ENCODE measurements at places on chromosomes 1 and 21.
A peak's percentile ranks its signal among the peaks of the same experiment; 100 is the strongest.

GRCh38 chr1:89271341-89272015 is 1.2 kb downstream of the GBP5 start:
- DNase-seq, result no peak

DNA sequence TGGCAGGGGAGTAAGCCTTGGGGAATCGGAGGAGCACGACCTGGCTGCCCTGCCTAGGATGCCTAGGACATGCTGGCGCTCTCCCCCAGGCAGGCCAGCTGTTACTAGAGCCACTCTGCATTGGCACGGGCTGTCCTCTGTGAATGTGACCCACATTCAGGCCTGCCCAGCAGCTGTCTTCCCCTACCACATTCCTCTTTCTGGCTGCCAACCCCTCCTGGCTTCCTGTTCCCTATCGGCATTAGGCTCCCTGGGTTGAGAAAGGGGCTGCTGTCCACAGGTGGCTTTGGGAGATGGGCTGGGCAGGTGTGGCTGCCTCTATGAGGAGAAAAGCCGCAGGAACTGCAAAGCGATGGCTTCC is 2.3 kb upstream of the NFASC start:
- no peak for DNase-seq

GRCh38 chr1:7640920-7641585 is 130.0 kb upstream of the VAMP3 start:
- DNase-seq, result no peak

- DNase-seq, result no peak
Measured at GRCh38 chr1:210250665-210250997, 18.0 kb downstream of the SERTAD4 start.

DNA sequence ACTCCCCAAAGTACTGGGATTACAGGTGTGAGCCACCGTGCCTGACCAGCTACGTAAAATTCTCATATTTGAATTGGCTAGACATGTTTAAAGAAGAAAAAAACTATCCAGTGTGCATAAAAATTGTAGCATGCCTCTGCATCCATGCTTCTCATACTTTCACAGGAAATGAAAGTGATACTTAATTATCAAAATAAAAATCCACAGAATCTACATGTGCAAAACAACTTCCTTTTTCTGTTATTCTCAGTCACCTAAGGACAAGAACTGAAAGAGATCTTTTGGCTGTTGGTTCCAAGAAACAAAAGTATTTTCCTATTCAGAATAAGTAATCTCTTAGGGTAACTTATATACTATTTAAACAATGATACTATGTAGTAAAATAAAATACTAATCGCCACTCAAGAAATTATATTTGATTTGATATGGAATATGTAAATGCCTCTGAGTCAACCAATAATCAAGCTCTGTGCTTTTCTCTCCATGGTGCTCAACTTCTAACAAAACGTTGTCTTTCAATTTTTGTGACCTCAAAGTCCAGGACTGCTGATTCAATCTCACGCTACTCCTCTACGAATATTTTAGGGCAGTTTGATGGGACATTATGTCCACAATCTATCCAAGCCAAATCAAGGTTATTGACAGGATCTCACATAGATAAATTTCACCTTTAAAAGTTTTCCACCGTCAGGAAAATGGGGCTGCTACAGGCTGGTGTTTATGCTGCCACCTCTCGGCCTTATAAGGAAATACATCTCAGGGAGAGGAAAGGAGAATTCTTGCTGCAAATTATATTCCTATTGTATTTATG is 102.7 kb downstream of the ZNF281 start:
- no peak for DNase-seq

DNA sequence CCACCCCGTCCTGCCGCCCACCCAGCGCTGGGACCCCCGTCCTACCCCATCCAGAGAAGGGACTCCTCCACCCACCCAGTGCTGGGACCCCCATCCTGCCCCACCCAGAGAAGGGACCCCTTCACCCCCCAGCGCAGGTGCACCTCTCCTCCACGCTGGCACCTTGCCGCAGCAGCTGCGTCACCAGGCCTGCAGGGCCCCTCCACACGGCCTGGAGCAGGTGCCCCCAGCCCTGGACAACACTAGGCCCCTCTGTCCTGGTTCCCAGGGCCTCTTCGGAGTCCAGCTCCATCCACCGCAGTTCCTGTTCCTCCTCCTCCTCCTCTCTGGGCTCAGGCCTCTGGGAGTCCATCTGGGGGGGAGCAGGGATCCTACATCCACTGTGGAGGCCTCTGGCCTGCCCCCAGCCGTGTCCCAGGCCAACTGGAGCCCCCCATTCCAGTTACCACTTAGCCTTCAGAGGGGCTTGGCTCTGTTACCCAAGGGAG is 378 bp downstream of the ANKRD65 start:
- no peak for DNase-seq

GRCh38 chr1:206633708-206634121 is 1.6 kb upstream of the DYRK3 start:
- no peak for DNase-seq

- no peak for DNase-seq
Measured at GRCh38 chr1:117143871-117144270, 22.3 kb upstream of the TRIM45 start.

DNA sequence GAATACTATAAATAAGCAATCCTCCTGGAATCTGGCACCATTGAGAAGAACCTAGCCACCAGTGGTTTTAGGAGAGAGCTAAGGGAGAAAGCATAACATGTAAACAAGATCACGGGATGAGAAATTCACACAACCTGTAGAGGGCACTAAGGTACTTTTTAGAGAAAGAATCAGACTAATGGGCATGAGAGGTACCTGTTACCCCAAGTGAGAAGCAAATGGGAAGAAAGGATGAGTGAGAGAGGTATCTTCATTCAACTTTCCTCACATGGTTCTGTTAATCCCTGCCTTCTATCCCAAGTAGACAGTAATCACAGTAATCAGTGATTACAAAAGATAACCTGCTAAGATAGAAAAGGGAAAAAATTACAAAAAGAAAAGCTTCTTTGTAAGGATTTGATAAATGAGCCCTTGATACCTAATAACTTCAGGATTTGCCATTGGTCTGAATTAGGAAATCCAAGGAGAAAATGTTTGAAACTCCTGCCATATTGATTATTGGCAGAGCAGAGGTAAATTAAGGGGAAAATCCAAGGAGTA is 251.1 kb upstream of the ADGRL2 start:
- no peak for DNase-seq

DNA sequence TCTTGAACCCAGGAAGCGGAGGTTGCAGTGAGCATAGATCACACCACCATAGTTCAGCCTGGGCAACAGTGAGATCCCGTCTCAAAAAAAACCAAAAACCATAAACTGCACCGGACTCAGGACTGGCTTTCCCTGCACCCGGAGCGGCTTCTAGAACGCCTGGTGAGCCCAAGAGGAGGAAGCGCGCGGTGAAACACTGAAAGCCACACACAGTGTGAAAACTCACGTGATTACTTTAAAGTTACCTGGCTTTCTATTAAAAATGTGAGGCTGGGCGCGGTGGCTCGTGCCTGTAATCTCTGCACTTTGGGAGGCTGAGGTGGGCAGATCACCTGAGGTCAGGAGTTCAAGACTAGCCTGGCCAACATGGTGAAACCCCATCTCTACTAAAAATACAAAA is 7.0 kb upstream of the TRAPPC10 start:
- DNase-seq, result no peak

DNA sequence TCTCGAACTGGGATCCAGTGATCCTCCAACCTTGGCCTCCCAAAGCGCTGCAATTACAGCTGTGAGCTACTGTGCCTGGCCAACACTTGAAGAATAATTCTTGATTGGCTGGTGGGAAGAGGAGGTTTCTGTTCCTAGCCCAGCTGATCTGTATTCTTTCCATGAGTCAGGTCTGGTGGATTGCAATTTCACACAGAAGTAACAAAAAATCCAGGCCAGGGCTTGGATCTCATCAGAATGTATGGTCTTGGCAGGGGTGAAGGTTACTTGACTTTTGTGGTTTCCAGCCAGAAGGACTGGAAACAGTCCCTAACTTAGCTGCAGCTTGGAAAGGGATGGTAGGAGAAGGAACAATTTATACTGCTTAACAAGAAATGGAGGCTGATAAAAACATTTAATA is 5.1 kb upstream of the HP1BP3 start:
- no peak for DNase-seq

DNA sequence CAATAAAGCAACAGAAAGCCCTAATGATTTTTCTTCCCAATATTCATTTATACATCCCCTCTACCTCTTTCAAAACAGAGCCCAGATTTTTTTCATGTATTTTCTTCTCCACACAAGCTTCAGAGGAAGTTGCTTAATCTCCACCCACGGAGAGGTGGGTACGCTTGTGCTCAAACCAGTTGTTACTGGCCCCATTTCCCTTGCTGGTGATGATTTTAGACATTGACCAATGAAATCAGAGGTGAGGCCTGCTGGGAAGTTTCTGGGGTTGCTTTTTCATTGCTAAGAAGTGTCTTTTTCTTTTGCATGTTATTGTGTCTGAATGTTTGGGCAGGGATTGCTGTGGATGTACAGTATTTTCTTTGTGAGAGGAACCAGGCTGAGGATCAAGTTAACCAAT is 448.1 kb upstream of the B3GALT2 start:
- no peak for DNase-seq

DNA sequence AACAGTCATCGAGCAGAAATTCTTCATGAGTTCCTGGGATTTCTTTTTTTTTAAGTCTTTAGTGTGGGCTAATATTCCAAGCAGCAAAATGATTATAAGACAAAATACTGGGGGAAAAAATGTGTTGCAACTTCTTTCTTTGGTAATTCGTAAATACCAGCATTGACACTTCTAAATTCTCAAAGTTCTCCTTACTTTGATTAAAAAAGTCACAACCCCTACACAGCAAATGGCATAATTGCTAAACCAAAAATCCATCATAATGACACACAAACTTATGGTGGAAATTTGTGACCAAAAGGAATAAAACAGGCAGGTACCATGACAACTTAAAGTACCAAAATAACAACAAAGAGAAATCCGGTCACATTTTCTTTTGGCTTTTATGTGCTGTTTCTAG is 585.2 kb upstream of the PKN2 start:
- DNase-seq, result no peak

DNA sequence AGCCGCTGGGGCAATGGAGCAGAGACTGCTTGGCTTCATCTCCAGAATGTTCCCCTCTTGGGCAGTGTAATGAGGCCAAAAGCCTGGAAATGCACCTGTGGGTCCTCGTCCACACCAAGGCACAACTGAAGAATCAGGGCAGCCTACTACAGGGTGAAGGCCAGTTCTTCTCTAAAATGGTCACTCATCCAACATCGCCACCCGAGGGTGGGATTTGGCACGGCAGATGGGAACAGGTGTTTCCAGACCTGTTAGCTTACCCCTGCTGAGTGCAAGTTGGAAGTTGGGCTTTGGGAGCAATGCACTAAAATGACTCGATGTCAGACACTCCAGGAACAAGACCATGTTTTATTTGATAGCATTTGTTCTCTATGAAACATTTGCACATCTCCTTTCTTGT is 543.7 kb downstream of the NPHP4 start:
- DNase-seq, result peak; percentile 59

GRCh38 chr1:44108241-44108640 is 10.4 kb upstream of the KLF17 start:
- no peak for DNase-seq

DNA sequence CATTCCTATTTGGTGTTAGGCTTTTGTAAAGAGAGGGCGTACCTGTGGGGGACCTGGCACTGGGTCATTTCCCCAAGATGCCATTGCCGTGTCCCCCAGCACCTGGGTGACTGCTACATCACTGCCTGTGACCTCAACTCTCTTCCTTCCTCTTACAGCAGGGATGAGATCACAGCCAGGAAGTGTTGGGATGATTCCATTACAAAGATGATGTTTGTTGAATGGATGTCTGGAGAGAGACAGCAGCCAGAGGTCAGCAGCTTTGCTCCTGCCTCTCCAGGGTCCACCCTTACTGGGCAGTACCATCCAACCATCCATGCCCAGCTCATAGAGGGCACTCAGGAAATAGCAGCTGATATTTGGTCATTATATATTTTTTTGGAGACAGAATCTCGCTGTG is 35.1 kb downstream of the TMEM51 start:
- no peak for DNase-seq

- no peak for DNase-seq
Measured at GRCh38 chr1:204152310-204153044, 633 bp upstream of the ETNK2 start.

- peak; percentile 63 for DNase-seq
Measured at GRCh38 chr1:165444897-165445370, at the start of gene RXRG. RXRG (minus strand) TSS chr1:165445126; CDS start chr1:165444893, 233 bp downstream.

DNA sequence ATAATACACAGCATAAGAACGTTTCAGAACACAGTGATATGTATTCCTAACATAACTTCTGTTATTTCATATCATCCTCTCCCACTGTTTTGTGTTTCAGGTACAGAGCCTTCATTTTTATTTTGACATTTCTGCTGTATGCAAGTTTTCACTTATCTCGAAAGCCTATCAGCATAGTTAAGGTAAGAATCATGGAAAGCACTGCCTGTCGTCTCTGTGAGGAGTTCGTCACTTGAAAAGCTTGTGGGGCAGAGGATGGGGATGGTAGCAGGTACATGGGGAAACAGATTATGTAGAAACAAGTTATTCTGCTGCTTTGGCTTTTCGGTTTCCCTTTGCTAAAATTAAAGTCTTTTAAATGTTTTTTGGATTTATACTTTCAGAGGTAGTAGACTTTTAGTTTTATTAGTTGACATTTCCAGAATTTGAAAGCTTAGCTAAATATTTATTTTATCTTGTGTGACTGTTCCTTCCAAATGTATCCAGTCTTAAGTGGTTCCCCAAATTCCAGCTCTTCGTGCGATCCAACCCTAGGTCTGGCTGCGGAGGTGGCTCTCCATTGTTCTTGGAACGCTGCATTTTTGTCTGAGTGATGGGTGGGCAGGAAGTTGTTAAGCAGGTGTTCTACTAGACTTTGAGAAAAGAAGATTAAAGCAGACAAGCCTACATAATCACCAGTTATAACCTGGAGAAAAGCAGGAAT is 12.2 kb downstream of the SLC37A1 start:
- no peak for DNase-seq

GRCh38 chr1:37244815-37245214 is 210.5 kb upstream of the GRIK3 start:
- no peak for DNase-seq

DNA sequence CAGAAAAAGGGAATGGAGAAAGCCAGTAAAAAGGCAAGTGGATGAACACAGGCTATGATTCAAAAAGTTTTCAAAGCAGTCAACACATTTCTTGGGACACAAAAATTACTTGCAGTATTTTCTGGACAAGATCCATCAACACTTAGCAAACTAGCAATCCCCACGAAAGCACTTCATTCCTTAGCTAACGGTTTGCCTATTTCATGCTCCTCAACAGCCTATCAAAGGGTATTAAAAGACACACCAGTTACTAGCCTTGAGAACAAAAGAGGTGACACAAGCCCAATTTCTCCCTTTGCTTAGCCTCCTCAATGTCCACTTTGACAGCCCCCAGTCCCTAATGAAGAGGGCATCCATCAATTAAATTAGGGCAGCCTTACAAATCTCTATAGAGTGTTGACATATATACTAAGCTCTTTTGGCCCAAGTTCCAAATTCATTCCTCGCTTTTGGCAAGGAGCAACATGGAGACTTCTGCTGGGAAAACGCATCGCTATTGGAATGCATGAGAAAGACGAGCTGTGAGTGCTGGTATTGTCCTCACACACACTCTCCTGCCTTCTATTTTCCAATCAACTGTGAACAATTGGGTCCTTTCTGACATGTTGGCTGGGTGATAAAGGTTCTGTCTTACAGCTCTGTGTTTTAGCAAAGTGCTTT is 180.0 kb downstream of the TNR start:
- no peak for DNase-seq
